Astrocyte of the spinal cord (primary cell): ENCODE measurements at places on chromosomes 2 and 18.

- peak; percentile 68 for DNase-seq
These were observed 89.7 kb downstream of the POLE4 start for GRCh38 chr2:75047992-75048625.

- peak; percentile 89 for DNase-seq
These were observed 17.0 kb upstream of the BCL2 start for GRCh38 chr18:63336366-63337099.

DNA sequence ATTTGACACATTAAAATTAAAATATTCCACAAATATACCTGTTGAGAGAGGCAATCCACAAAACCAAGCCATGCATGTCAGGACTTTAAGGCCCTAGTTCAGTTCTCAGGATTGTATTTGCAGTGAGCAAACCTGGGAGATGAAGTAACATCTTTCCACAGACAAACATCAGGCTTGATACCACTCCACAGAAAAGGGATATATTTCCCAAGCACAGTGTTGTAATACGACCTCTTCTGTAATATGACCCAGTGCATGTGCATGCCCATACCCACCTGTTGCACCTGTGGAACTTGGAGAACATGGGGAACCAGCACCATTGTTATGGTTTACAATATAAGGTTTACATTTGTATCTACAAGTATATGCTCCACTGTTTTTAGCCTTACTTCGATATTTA lies 184.0 kb downstream of the PDE11A start:
- no peak for DNase-seq

DNA sequence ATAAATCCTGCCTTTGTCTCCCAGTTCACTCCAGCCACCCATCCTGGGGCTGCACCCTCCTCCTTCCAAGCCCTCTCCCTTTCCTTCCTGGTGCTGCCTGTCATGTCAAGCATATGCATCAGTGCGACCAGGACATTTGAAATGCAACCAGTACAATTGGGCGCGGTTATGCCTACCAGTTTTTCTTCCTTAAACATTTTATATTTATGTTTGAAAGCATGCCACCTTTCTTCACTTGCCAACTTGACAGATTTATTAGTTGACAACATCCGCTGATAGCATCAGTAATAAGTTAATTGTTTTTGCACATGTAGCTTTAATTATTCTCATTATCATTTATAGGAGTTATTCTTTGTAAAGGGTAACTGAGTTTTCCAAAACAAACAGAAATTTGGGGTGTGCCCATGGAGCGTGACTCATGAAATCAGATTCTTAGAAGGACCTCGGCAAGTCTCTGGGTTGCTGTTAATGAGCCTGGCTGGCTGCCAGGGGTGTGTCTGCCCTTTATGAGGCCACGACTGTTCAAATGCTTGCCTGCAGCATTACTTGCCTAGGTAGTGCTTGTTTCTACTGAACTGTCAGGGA lies 32.8 kb upstream of the IL1B start:
- DNase-seq, result peak; percentile 87

GRCh38 chr2:220550995-220551700 lies 923.7 kb downstream of the SLC4A3 start:
- no peak for DNase-seq

GRCh38 chr2:189798312-189799029 lies 14.2 kb downstream of the PMS1 start:
- peak; percentile 72 for DNase-seq

GRCh38 chr2:3198119-3198518 lies 179.5 kb downstream of the EIPR1 start:
- DNase-seq, result no peak

GRCh38 chr2:121860758-121861227 lies 105.3 kb downstream of the TSN start:
- DNase-seq, result no peak

DNA sequence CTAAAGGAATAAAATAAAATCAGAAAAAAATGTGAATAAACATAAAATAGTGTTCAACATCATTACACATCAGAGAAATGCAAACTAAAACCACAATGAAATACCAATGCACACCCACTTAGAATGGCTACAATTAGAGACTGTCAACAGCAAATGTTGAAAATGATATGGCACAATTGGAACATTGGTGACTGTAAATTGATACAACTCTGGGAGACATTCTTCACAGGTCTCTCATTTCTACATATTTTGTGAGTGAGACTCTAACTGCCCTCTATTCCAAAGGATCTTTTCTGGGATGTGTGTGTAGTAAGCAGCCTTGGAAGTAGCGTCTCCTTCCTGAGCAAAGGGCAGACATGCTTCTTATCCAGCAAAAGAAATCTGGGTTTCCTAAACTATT lies 323.0 kb downstream of the FBXO15 start:
- DNase-seq, result peak; percentile 50

- no peak for DNase-seq
These were observed 37.5 kb upstream of the SLC66A3 start for GRCh38 chr2:11117776-11118175.

- DNase-seq, result no peak
These were observed 20.9 kb upstream of the AGFG1 start for GRCh38 chr2:227450926-227451654.

DNA sequence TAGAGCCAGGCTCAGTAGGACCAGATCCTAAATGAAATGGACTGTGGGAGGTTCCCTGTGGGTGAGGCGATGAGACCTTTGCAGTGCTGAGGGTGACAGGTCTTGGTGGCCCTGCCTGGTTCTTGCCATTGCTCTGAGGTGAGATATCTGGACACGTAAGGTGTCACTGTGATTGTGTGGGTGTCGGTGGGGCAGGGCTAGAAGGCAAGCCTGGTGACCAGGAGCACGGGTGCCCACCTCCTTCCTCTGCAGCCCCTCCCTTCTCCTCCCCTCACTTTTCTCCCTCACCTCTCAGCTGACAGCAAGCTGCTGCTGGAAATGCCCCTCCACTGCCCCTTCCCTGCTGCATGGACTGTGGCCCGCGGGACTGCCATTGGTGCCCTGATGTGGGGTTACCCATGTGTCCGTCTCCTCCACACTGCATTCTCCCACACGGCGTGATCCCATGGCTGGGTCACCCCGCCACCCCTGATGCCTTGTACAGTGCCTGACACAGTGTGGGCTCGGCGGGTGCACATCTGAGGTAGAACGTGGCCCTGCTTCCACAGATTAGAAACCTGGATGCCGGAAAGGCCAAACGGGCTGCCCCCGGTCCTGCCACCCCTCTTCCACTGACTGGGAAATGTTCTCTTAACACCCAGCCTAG lies 55.6 kb upstream of the FOSL2 start:
- DNase-seq, result no peak
